ENCODE measurements at places on chromosomes 13 and 19. TPM values are rescaled to one million over a fixed set of nuclear protein-coding genes. Genes with fewer than 3 reads are reported as not detected.

DNA sequence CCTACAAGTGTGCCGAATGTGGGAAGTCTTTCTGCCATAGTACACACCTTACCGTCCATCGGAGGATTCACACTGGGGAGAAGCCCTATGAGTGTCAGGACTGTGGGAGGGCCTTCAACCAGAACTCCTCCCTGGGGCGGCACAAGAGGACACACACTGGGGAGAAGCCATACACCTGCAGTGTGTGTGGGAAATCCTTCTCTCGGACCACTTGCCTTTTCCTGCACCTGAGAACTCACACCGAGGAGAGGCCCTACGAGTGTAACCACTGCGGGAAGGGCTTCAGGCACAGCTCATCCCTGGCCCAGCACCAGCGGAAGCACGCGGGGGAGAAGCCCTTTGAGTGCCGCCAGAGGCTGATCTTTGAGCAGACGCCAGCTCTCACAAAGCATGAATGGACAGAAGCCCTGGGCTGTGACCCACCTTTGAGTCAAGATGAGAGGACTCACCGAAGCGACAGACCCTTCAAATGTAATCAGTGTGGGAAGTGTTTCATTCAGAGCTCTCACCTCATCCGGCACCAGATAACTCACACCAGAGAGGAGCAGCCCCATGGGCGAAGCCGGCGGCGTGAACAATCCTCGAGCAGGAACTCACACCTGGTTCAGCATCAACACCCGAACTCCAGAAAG is 10.3 kb upstream of the ERVK3-1 start:
- no peaks in the 10 kb centered on the region for H3K27me3 ChIP-seq
- no peak overlapping the region for H3K27ac ChIP-seq
- no peak for DNase-seq
- no peak overlapping the region for H3K4me3 ChIP-seq
- peaks cover 43% of the 10 kb centered on the region for H3K36me3 ChIP-seq

DNA sequence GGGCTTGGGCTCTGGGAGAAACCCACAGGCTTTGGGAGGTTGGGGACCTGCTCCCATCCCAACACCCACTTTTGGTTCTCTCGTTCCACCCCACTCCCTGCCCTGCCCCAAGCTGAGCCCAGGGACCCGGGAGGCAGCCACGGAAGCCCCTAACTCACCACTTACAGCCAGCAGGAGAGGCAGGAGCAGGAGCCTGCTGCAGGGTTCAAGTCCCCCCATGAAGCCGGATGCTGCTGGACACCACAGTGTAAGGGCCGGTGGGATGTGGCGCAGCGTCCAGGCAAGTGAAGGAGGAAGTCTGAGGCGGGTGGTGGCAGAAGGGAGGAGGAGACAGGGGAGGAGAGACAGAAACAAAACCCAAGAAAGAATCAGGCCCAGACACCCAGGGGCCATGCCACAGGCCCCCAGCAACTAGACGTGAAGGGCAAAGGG is at the start of gene TYROBP:
TYROBP (minus strand) TSS at position 286 of the 432 bp plus-strand sequence; CDS start at position 219, 67 bp downstream.
- peaks cover 18% of the 10 kb centered on the region for H3K4me1 ChIP-seq
- H3K4me3 ChIP-seq, result peak within 1 kb of the TSS; percentile 41
- DNase-seq, result peak; percentile 81
- no peaks in the 10 kb centered on the region for H3K27me3 ChIP-seq
- H3K27ac ChIP-seq, result peak within 1 kb of the TSS; percentile 65
- no peaks in the 10 kb centered on the region for H3K36me3 ChIP-seq

DNA sequence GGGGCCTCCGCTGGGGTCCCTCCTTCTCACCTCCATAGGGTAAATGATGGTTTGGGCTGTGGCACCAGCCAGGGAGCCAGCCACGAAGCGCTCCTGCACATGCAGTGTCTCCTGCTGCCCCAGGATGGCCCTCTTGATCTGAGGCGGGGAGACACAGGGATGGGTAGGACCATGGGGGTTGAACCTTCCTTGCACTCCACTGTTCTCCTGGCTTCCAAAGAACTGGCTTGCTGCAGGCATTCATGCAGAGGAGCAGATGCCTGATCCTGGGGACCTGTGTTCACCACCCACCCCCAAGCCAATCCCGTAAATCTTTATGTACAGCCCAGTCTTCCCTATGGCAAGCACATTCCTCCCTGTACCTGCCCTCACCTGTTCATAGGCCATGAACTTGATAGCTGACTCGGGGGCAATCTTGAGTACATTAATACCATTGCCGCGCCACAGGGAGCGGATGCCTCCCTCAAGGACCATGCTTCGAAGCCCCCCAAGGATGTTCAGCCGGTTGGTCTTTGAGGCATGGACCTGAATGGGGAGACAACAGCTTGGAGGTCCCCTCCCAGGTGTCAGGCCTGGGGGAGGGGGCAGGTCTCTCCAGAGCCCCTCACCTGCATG is 5.5 kb downstream of the SLC25A23 start:
- H3K27ac ChIP-seq, result no peak overlapping the region
- H3K27me3 ChIP-seq, result no peaks in the 10 kb centered on the region
- no peak for DNase-seq
- no peak overlapping the region for H3K4me3 ChIP-seq
- peaks cover 8% of the 10 kb centered on the region for H3K4me1 ChIP-seq
- no peaks in the 10 kb centered on the region for H3K36me3 ChIP-seq

DNA sequence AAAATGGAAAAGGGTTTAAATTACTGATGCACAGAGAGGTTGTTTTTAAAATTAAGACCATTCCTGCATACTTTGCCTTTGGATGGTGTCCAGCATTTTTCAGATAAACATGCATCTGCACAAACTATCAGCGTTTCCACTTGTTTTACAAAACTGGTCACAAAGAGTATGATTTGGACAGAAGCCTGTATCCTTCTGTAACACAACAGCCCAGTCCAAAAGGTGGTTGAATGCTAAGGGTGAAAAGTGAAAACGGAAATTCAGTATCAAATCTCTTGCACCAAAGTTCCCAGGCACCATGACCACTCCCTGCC is 21.7 kb upstream of the DOCK9 start:
- H3K36me3 ChIP-seq, result no peaks in the 10 kb centered on the region
- H3K4me3 ChIP-seq, result no peak overlapping the region
- no peaks in the 10 kb centered on the region for H3K27me3 ChIP-seq
- H3K4me1 ChIP-seq, result peaks cover 39% of the 10 kb centered on the region
- no peak for DNase-seq

GRCh38 chr19:6735181-6735911 is 2.0 kb downstream of the GPR108 start:
- DNase-seq, result no peak
- H3K27me3 ChIP-seq, result no peaks in the 10 kb centered on the region
- H3K4me3 ChIP-seq, result no peak overlapping the region

- H3K27me3 ChIP-seq, result no peaks in the 10 kb centered on the region
- H3K36me3 ChIP-seq, result no peaks in the 10 kb centered on the region
- peak; percentile 17 for DNase-seq
- no peaks in the 10 kb centered on the region for H3K4me1 ChIP-seq
- no peak overlapping the region for H3K27ac ChIP-seq
Measured at GRCh38 chr19:39293394-39293793, 2.8 kb upstream of the IFNL1 start.

DNA sequence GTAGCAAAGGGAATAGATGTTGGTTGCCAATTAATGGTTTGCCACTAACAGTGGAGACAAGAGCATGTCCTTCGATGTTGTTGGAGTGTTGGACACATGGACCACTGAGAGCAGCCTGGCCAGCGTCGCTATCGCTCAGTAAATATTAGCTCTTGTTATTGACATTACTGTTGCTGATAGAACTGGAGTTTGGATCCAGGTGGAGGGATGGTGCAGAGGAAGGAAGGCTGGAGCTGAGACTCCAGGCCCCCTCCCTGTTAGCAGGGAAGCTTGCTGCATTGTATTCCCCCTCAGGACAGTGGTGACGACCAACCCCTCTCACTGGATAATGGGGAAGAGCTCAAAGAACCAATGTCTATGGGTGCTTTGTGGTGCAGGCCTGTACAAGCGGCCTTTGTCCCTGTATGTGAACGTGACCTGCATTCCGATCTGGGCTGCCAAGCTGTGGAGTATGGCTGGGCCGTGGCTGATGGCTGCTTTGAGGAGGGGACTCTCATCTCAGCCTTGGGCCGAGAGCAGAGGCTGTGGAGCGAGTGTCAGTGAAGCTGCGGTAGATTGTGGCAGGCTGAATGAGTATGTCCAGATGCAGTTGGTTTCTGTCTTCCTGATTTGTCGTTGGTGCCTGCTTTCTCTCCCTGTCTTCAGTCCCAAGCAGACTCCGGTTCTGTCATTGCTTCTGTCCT is 7.0 kb downstream of the CLASRP start:
- H3K4me1 ChIP-seq, result peaks cover 18% of the 10 kb centered on the region
- H3K27ac ChIP-seq, result no peak overlapping the region
- H3K4me3 ChIP-seq, result no peak overlapping the region
- DNase-seq, result no peak
- peaks cover 55% of the 10 kb centered on the region for H3K36me3 ChIP-seq

DNA sequence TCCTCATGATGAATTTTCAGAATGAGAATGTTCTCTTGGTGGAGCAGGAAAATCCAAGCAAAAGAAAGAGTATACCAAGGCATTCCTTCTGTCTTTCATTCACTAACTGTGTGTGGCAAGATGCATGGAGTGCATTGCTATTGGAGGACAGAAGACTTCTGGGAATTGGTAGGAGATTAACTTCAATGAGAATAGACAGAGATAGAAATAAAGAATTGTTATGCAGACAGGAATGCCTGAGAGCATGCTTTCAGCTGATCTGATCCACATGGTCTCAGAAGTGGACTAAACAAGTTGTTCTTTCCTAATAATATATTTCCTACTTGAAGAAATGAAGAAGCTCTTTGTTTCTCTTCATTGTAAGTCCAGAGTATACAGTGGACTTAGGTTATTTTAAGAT is 303.6 kb downstream of the MYO16 start:
- no peak overlapping the region for H3K4me3 ChIP-seq
- H3K4me1 ChIP-seq, result no peaks in the 10 kb centered on the region
- H3K27ac ChIP-seq, result no peak overlapping the region
- no peaks in the 10 kb centered on the region for H3K27me3 ChIP-seq
- no peaks in the 10 kb centered on the region for H3K36me3 ChIP-seq

DNA sequence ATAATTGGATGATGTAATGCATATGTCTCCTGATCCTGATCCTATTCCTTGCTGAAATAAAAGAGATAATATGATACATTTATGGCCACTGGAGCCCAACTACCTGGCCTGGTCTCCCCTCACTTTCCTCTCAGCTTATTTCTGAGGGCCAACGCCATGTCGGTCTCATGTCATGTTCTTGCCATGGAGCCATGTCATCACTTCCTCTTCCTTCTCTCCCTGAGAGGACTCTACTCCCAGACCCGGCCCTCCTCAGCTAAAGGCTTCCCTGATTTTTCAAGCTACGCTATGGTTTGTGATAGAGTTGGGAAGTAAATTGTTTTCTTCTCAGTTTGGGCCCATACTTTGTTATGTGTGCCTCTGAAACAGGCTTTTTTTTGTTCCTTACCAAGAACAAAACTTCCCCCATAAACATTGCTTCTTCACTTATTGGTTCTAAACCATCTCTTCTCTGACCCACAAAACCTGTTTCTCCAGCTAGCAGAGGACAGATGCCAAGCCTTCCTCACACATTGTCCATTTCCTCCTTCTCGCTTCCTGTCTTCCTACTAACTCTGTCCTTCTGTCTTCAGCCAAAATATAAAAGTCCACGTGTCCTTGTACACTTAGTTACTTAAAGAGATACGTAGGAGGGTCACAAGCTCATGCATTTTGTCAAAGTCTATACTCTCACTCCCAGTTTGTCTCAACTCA is 319.9 kb upstream of the DACH1 start:
- no peak overlapping the region for H3K27ac ChIP-seq
- H3K4me3 ChIP-seq, result no peak overlapping the region
- H3K36me3 ChIP-seq, result no peaks in the 10 kb centered on the region
- no peaks in the 10 kb centered on the region for H3K27me3 ChIP-seq

DNA sequence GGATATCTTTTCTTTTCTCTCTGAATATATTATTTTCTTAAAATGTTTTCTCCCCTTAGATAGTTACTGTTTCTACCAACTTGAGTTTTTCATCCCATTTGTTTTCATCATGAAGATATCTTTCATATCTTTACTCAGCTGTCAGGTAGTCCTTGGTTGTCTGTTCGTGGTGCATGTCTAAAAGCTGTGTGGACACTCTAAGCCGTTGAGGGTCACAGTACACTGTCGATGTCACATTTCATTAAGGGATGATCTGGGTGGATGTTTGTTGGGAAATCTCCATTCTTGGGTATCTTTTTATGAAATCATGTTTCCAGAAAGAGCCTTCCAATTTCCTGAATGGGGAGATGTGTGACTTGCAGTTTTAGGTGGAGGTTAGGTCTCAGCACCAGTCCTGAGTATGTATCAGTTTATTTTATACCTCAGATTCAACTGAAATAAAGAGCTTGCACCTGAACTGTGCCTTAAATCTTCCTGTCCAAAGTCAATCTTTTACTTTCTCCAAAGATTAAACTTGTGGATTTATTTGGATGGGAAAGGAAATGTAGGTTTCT is 23.2 kb downstream of the ZMYM2 start:
- no peak overlapping the region for H3K4me3 ChIP-seq
- peaks cover 6% of the 10 kb centered on the region for H3K36me3 ChIP-seq
- H3K27ac ChIP-seq, result no peak overlapping the region
- no peaks in the 10 kb centered on the region for H3K27me3 ChIP-seq
- no peak for DNase-seq

The BRCA2 gene
- total RNA-seq, result 3.6 TPM

The PSPN gene
- total RNA-seq, result 1.7 TPM

The RAD23A gene
- total RNA-seq, result 109 TPM

The ITGBL1 gene
- total RNA-seq, result 43.6 TPM
